Gastroesophageal sphincter (tissue), 4 donors: ENCODE measurements at places on chromosomes 13 and 19. TPM values are rescaled to one million over a fixed set of nuclear protein-coding genes. Genes with fewer than 3 reads are reported as not detected.
A peak's percentile ranks its signal among the peaks of the same experiment; 100 is the strongest.

- ATAC-seq, result no peak
Measured at GRCh38 chr13:32850316-32851052, 165.7 kb upstream of the KL start.

DNA sequence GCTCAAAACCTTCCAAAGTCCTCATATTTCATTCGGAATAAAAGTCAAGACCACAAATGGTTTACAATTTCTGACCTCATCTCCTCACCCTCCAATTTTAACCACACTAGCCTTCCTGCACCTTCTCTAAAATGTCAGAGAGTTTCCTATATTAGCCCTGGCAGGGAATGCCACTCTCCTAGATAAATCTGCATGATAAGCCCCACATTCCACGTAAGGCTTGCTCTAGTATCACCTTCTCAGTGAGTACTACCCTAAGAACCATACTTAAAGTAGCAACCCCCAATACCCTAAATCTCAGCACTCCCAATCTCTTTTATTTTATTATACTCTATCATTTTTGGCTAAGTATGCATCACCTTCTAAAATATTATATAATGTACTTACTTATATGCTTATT is 100.5 kb upstream of the SLITRK5 start:
- ATAC-seq, result no peak

Gene CRX
- not detected for total RNA-seq

- ATAC-seq, result no peak
Measured at GRCh38 chr13:76936763-76937162, 11.5 kb upstream of the ACOD1 start.

Gene RAB11B
- total RNA-seq, result 30.4 TPM

Gene SHD
- total RNA-seq, result not detected

DNA sequence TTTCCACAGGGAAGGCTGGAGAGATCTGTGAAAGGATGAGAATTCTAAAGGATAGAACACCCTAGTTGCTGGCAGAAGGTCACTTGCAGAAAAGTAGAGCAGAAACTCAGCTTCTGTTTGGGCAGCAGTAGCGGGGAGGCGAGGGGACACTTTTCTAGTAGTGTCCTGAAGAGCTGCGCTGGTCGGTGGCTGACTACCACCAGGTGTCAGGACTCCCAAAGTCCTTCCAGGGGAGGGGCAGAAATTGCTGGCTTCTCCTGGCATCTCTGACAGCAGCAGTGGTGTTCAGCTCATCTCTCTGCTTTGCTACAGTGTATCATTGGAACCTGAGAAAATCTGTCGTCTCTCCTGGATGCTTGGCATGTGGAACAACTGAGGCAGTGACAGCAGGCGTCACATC is 120.9 kb downstream of the ZDHHC20 start:
- ATAC-seq, result no peak

DNA sequence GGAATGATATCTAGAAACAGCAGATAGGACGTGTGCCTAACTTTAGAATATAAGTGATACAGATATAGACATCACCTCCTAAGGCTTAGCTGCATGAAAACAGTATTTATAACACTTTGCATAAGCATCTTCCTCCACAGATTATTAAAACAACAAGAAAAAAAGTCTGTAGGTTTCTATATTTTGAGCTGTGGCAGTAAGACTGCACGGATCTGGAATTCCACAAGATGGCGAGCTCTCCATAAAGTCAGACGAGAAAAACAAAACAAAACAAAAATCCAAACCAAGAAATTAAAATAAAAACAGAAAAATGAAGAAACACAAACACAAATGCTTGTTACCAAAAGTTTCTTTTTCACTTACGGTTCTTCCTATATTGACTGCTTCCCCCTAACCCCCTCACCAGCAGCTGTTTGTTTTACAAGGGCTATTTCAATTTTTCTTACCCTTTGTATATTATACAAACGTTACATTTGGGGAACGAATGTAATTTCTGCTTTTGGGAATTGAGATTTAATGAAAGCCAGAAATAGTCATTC is 285.8 kb downstream of the MYO16 start:
- peak; percentile 50 for ATAC-seq

Gene KLC3
- total RNA-seq, result not detected

Gene SPTBN4
- 9.4 TPM for total RNA-seq

- ATAC-seq, result no peak
Measured at GRCh38 chr19:10277795-10278589, 7.1 kb downstream of the ICAM1 start.

DNA sequence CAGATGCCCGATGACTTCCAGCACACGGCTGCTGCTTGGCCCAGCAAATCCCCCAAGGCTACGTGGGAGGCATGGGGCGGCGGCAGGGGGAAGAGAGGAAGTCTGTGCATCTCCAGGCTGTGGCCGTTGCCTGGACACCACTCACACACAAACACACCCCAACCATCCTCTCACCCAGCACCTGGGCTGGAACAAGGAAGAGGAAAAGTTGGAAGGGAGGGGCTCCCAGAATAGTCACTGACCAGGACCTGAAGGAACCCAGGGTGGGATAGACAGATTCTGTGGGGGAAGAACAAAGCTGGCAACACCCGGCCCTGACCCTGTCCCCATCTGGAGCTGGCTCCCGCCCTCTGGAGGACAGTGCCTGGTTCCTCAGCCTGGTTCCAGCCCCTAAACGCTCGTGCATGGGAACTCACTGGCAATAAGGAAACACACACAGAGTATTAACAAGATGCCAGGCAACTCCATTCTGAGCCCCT is 11.2 kb downstream of the PPP6R1 start:
- ATAC-seq, result peak; percentile 31

GRCh38 chr13:40269086-40269485 is 397.4 kb downstream of the FOXO1 start:
- ATAC-seq, result peak; percentile 77

Gene KASH5
- not detected for total RNA-seq

DNA sequence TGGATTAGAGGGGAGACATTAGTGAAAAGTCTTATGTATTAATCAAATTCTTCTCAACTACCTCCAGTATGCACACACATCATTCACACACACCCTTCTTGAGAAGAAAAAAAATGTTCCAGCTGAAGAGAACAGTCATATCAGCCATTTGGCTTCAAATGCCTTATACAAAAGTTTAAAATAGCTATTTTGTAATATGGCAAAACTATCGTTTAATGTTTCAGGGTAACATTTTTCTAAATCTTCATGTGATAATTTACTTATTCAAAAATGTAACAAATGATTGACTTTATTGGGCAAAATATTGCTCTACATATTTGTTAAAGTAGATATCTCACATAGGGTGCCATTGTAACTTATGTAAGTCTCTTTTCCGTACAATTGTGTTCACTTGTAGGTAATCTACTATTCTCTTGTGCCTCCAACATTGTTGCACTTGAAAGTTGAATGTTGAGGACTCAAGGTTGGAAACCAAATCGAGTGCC is 13.6 kb downstream of the ZIC2 start:
- ATAC-seq, result no peak

Gene MYDGF
- 44.6 TPM for total RNA-seq

GRCh38 chr19:40990972-40991381 is at the start of gene CYP2B6:
TSS of gene CYP2B6 (plus strand) at chr19:40991282. CDS start at chr19:40991306, 24 bp downstream.
- ATAC-seq, result no peak

Gene CEACAM19
- 0.82 TPM for total RNA-seq

Gene ZNF470
- 3.9 TPM for total RNA-seq

- no peak for ATAC-seq
Measured at GRCh38 chr13:31968473-31968872, 63.1 kb upstream of the FRY start.

DNA sequence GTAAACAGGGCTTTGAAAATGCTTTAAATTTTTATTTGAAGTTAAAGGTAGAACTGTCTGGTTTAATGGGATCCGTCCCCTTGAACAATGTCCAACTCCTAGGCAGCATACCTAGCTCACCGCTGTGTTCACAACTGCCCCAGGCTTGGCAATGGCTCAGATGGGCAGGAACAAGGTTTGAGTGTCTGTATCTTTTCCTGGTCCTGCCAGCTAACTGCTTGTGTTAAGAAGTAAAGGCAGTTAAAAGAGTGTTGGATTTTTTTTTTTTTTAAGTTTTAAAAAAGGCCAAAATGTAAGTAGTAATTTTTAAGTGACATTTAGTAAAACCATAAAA is 66.7 kb upstream of the FNDC3A start:
- no peak for ATAC-seq

DNA sequence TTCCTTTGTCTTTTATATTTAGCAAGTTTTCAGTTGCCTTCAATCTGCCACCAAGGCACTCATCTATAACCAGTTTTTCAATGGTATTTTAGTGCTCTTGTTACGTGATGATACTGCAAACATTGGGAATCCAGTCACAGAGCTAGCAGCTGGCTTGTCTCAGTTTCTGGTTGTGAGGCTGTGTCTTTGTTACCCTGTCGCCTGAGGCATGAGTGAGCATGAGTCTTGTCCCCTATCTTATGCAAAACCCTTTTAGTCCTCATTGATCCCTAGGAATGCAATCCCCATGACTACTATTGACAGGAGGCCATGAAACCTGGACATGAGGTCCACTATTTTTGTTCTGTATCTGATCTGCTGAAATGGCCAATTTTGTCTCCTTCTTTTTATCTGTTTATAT is 391.0 kb downstream of the LMO7 start:
- ATAC-seq, result no peak

- no peak for ATAC-seq
Measured at GRCh38 chr13:72163678-72164077, 296.7 kb upstream of the DACH1 start.

GRCh38 chr19:35249146-35249847 is 495 bp downstream of the LSR start:
- ATAC-seq, result no peak

Gene ZNF667
- total RNA-seq, result 2.9 TPM

- ATAC-seq, result peak; percentile 58
Measured at GRCh38 chr13:75372517-75372916, 109.5 kb downstream of the TBC1D4 start.

GRCh38 chr13:113625965-113626721 is 31.9 kb downstream of the ATP4B start:
- no peak for ATAC-seq

Gene SIGLEC8
- total RNA-seq, result not detected

DNA sequence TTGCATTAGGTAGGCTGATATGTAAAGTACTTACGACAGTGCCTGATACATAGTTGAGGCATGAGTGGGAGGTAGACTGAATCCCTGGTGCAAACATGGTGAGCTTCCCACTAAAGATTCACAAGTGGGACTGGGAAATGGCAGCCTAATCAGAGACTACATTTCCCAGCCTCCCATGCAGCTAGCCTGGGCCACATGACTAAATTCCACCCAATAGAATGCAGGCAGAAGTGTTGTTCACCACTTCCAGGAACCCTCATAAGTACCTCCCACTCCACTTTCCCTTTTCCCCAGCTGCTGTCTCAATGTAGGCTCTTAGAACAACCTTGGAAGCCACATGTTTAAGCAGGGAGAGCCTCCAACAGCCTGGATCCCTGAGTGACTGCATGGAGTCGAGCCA is 104.9 kb downstream of the CACNA1A start:
- no peak for ATAC-seq

- ATAC-seq, result no peak
Measured at GRCh38 chr19:5078666-5079065, 109.8 kb downstream of the KDM4B start.

DNA sequence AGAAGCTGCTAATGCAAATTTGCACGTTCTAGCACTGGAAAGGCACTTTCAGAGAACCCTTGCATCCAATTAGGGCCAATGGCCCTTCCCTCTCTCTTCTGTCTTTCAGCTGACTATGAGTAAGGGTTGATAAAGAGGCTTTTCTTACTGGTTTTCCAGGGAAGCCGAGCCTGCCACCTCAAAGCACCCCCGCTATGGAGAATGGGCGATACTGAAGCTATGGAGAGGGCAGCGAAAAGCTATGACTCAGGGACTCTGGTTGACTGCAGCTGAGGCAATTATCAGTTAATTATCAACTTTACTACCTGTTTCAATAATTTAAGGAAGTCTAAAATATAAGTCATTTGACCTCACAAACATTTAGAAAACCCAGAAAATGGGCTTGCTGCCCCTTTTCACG is 115.8 kb downstream of the TRPC4 start:
- ATAC-seq, result no peak

- ATAC-seq, result no peak
Measured at GRCh38 chr13:25330541-25330940, 29.1 kb downstream of the NUP58 start.

DNA sequence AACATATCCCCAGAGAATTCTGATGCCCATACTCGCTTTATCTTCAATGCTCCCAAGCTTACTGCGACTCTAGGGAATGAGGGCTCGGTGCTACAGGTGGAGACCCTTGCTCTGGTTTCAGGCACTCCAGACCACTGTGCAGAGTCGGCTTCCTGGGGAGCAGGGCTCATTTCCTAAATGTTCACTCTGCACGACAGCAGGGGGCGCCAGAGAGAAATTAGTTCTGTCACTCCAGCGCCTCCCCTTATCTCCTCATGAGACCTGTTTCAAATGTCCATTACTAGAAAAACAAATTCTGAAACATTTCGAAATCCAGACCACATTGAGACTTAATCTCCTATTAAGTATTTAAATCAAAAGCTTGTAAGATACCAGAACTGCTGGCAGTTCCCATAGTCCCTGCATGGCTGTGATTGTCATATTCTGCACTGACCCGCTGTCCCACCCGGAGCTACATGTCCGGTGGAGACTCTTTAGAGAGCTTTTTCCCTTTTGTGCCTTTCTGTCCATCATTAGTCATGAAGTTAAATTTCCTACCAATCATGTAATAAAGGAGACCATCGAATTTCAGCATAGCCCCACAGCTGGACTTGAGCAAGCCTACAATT is 22.4 kb downstream of the EPSTI1 start:
- ATAC-seq, result peak; percentile 78

Gene SCEL
- 0.54 TPM for total RNA-seq

GRCh38 chr13:24228852-24229458 is 68.4 kb downstream of the SPATA13 start:
- ATAC-seq, result peak; percentile 53

- no peak for ATAC-seq
Measured at GRCh38 chr13:44380404-44381165, 7.0 kb downstream of the SERP2 start.

DNA sequence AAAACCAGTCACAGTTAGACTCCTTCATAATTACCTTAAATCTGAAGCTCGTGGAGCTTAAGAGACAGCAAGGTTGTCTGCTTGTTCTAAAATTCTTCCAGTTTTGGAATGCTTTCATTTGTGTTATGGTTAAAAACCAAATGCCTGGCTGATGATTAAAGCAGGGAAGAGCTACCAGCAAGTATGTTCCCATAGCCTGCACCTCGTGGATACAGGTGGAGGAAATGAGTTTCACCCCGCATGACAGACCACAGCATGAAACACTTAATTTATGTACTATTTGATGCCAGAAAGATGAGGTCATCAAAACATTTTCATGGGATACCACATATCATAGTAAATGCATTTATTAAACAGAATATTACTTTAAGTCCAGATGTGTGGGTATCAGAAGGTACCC is 416 bp upstream of the DOCK9 start:
- ATAC-seq, result no peak

DNA sequence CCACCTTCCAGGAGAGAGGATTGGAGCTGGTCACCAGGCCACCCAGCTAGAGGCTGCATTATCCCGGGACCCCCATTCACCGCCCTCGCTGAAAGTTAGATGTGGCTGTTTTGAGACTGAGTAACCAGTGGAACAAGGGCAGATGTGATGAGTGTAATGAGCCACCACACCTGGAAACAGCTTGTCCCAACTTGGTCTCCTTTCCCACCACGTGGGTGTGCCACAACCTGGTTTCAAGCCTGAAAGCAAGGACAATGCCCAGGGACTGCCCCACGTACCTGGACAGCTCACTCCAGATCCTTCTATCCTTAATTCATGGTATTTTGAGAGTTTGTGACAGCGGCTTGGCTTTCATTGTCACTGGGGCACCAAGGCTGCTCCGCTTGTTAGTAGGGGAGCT is 7.0 kb downstream of the LGI4 start:
- ATAC-seq, result no peak
